ENCODE measurements at places on chromosomes 3 and 15.

DNA sequence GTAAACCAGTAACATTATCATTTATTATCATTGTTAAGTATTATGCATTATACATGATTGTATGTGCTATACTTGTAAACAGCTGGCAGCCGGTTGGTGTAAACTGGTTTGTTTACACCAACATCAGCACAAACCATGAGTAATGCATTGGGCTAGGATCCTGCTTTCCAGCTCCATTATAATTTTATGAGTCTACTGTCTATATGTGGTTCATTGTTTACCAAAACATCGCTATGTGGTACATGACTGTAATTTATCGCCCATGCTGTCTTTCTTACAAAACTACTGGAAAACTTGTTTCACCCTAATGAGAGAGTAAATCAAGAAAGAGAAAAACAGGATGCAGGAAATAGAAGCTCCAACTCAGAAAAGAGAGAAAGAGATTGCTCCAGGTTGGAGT, 224.8 kb upstream of the CBLB start:
- DNase-seq: no peak

DNA sequence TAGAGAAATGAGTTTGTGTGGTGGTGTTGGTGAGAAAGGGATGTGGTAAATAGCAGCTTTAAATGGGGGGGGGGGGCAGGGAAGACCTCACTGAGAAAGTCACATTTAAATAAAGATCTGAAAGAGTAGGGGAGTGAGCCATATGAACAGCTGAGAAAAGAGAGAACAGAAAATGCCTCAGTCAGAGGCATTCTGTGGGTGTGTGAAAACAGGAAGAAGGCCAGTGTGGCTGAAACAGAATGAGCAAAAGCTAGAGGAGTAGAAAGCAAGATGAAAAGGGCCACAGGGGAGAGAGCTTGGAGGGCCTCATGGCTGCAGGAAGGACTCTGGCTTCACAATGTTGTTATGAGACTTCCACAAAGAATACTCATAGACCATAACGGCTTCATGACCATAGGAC, 783.3 kb downstream of the ZPLD1 start:
- DNase-seq: no peak

DNA sequence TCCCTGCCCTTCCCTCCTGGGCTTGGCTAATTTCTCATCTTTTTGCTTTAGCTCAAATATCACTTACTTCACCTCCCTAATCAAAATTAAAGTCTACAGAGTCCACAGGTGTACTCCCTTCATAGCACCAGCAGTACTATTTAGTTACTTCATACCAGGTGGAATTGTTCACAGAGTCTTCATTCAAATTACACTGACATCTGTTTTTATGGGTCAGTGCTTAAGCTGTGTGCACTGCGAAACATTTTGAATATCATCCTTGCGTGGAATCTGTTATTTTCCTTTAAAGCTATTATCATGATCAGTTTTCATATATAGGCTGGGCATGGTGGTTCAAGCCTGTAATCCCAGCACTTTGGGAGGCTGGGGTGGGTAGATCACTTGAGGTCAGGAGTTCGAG, 2.7 kb upstream of the SERF2 start:
- no peak for DNase-seq

DNA sequence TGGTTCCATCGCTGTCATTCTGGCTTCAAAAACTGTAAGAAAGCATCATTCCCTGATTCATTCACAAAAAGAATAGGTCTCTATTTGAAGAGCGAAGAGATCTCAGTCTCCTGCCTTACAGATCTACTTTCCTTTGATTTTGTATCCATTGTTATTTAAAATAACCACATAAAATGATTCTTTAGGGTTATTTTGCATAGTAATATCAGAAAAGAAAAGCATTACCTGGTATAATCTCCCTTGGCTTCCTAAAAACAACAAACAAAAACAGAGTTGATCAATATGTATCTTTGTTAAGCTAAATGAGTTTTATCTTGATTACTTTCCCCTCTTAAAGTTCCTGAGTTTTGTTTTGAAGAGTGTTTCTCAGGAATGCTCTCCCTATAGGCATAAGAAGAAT, 126.6 kb upstream of the LMOD3 start:
- DNase-seq: no peak

DNA sequence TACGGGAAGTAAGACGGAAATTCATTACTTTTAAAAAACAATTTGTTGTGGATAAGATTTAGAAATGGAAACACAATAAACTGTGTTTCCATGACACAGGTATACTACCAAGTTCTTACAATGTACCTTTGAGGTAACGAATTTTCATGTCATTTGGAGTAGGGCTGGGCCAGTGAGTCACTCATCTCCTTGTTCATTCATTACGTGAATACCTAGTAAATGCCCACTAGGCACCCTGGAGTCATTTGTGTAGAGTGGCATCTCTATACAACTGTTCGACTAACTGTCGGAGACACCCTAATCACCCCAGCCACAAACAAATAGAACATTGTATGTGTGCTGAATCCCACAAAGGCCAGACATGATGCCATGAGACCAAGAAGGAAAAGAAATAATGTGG, 94.8 kb downstream of the IGF1R start:
- no peak for DNase-seq

- no peak for DNase-seq
Observed at GRCh38 chr3:24725514-24726255, 231.0 kb upstream of the THRB start.

DNA sequence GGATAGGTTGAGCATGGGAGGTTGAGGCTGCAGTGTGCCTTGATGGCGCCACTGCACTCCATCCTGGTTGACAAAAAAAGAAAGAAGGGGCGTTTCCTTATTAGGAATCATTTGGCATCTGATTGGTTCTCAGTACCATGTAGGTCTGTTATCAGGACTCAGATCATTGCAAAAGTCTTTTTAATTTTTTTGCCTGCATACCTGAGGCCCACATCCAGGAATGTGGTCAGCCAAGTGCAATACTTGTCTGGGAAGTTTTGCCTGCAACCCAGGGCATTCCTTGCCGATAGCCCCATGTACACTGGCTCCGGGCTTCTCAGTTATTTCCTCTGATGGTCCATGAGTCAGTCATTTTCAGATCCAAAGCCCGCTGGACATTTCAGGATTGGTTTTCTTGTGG, 50.1 kb upstream of the CRTC3 start:
- no peak for DNase-seq

Data from T-helper 9 cell (primary cell).